NCI-H2029 (cell line): ENCODE measurements at places on chromosomes 3 and 15.

DNA sequence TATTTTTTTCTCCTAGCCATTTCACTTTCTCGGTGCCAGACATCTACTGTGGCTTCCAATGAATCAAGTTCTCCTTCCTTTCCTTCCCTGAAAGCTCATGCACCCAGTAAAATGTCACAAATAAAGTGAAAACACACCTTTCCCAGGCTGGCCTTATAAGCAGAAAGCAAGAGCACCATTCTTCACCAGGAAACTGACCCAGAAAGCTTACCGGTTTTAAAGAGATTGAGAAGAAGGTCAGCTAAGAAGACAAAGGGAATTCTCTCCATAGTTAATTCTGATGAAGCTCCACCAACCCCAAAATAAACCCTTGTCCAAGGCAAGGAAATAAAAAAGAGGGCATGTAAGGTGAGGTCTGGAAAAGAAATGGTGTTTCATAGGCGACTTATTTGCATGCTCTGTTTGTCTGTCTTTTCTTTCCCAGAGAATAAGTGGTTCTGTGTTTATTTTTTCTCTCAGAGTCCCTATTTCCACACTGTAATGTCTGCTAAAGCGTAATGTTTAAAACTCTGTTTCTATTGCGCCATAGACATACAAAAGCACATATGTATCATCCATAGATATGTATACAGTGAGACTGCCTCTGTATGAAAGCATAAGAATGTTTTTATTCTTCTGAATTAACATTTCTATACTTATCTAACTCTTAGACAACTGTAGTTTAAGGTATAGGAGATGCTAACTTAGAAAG lies 2.8 kb downstream of the LSAMP start:
- no peak for DNase-seq

DNA sequence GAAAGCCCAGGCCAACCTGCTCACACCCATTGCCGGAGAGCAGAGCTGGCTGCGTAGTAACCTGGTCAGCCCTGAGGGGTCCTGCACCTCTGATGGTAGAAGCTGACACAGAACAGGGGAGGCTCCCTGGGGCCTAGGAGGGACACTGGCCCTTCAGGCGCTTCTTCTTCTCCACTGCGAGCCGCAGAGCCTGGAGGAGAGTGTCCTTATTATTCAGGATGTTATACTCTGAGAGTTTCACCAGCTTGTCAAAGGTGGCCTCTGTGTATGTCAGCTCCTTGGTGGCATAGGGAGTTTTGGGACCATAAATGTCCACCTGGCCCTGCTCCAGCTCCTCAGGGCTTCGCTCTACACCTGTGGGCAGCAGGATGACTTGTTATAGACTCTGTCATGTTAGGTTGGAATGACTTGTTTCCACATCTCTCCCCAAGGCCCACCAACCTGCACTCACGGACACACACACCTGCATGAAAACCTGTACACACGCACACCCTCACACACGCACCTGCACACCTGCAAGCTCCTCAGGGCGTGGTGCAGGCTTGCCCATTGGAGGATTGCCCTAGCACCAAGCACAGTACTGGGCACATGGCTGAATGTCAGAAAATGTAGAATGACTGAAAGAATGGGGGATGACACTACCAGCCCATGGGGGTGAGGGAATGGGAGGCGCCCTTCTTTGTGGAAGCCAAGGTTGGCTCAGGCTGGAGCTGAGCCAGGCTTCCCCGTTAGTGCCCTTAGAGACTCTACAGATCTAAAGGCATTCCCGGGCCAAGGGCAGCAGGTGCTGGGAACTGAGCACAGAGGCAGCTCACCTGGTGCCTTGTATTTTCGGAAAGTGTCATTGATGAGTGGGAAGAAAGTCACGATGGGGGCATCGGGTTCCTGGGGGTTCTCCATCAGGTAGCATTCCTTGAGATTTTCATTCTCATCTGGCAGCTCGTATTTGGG lies 11.5 kb upstream of the EHD4 start:
- no peak for DNase-seq

DNA sequence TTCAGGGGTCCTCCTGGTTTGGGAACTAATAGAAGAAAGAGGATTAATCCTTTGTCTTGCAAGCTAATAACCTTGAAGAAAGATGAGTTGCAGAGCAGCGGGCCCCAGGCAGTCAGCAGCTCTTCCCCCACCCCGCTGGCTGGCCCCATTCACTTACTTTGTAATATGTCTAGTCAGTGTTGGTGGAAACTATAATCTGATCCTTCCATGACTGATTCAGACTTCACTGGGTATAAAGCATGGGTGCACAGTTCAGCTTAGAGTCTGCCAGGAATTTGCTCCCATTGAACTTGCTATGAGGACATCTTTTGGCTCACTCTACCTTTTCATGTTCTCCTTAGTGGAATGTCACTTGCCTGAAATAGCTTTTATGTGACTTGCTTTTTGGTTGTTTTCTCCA lies 117.7 kb downstream of the CCNL1 start:
- DNase-seq, result no peak

DNA sequence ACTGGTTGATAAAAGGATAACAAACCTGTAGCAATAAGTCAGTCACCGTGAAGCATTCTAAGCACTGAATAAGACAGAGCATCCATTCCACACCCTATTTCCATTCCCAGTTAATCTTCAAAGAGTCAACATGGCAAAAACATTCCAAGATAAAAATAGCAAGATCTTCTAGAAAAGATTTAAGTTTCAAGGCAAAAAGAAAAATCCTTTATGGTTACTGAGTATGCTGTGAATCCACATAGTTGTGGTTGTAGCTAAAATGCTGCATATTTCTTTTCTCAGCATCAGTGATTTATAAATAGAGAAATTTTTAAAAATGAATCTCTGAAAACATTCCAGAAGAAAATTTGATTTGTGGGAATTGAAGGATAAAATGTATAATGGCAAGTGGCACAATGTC lies 21.1 kb downstream of the GAP43 start:
- DNase-seq, result no peak

- DNase-seq, result no peak
Observed at GRCh38 chr3:33597257-33597689, 120.8 kb downstream of the CLASP2 start.

GRCh38 chr3:184156522-184156955 lies 1.4 kb downstream of the DVL3 start:
- no peak for DNase-seq

- no peak for DNase-seq
Observed at GRCh38 chr3:123651449-123652341, 66.8 kb upstream of the HACD2 start.

- DNase-seq, result no peak
Observed at GRCh38 chr15:90497376-90497775, 32.3 kb upstream of the CRTC3 start.

DNA sequence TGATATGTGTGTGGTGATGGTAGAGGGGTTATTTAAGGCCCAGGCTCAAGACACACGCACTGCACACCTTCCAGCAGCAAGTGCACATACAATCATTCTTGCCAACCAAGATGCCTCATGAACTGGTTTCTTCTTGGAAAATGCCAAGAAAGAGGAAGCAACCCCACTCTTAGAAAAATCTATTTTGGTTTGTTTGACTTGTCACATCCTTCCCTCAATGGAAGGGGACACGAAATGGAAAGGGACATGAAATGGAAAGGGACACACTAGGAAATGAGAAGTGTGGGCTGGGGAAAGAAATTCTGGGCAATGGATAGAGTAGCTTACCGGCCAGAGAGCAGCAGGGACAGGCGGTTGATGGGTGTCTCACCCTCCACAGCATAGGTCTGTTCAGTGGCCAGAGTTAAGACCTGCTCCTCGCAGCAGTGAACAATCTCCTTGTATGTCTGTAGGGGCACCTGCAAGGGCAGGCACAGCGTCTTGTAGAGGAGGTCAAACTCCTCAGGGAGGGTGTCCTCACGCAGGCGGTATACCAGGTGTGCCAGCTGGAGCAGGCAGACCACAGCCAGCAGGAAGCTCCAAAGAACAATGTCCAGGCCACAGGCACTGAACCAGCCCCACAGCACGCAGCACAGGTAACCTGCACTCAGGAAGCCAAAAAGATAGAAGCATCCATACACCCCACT lies 640 bp downstream of the POPDC2 start:
- DNase-seq, result no peak
